ENCODE measurements at places on chromosomes 1 and 21. TPM values are rescaled to one million over a fixed set of nuclear protein-coding genes. Genes with fewer than 3 reads are reported as not detected.

The LRRC71 gene
- total RNA-seq, result not detected

The OR2L5 gene
- total RNA-seq, result not detected

The LIPI gene
- not detected for total RNA-seq

The KLF17 gene
- not detected for total RNA-seq

The EXOSC10 gene
- 22.5 TPM for total RNA-seq

The TNFRSF9 gene
- 0.22 TPM for total RNA-seq

The FAF1 gene
- total RNA-seq, result 81.0 TPM
